ENCODE measurements at places on chromosomes 4 and X.

DNA sequence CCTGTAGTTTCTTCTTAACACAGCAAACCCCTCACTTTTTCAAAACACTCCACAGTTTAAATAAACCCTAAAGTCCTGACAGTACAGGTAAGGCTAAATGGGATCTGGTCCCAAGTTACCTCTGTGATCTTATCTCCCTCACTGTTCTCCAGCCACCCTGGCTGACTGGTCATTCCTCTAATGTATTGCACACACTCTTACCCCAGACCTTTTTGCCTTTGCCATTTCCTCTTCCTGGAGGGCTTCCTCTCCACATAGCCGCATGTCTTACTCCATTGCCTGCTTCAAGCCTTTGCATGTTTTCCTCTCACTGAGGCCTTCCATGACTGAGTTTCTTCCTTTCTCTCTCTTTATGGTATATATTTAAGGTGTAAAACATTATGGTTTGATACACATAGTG lies 19.5 kb upstream of the ANXA3 start:
- H3K36me3 ChIP-seq: no peaks in the 10 kb centered on the region
- H3K4me1 ChIP-seq: no peaks in the 10 kb centered on the region
- H3K27ac ChIP-seq: no peak overlapping the region
- H3K27me3 ChIP-seq: no peaks in the 10 kb centered on the region
- H3K4me3 ChIP-seq: no peak overlapping the region

DNA sequence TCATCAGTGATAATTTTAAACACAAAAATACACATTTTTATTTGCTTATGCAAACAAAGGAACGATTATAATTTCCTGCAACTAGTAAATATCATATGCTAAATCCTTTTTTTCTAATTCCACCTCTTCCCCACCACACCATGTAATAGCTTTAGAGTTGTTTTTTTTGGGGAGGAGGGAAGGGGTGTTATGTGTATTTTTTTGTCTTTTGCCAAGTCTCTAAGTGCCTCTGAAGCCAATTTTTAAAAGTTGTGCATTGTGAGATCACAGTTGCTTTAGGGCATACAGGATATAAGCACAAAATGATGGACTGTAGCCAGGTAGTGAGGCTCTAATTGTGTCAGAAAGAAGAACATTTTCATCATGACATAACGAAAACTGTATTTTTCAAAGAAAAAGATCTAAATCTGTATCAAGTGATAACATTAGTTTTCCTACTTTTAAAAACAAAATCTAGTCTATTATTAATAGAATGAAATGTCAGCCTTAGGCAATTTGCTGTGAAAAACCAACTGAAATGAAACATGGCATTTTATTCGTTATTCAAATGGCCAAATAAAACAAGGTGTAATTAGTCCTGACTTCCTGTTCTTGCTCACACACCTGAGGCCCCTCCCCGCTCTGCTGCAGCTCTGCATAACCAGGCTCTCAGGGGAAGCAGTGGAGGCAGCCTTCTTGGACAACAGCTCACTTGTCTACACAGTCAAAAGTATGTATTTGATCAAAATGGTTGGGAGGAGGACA lies 157.4 kb downstream of the PALLD start:
- H3K27ac ChIP-seq: no peak overlapping the region
- H3K4me3 ChIP-seq: no peak overlapping the region
- no peaks in the 10 kb centered on the region for H3K27me3 ChIP-seq
- no peaks in the 10 kb centered on the region for H3K36me3 ChIP-seq
- no peak for DNase-seq

DNA sequence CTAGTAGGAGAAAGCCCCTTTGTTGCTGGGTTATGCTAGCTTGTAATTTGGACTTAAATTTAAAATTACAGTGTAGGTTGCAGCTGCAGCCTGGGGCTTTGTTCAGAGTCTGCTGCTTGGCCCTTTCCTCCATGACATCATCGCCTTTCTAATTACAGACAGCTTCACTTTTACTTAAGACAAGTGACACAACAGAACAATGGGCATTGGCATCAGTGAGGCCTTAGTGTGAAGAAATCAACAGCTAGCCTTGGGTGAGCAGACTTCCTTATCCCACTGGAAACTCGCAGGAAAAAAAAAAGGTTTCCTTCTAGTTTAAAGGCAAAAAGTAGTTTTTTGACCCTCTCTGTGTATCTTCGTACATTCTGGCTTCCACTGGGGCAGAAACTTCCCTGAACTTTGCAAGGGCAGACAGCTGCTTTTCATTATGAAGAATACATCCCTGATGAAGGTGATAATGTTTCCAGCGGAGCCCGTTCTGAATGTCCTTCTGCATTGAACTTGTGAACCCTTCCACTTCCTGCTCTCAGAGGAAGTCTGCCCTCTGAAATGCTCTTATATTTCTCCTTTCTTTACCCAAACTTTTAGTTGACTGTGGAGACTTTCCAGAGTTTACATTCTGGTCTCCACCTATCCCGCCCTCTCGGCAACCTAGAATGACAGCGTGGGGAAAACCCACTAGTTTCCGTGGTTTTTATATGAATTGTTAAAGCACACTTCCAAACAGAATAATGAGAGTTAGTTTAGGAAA lies 123.2 kb upstream of the FAM9C start:
- DNase-seq: peak; percentile 53
- H3K4me3 ChIP-seq: no peak overlapping the region
- H3K27me3 ChIP-seq: no peaks in the 10 kb centered on the region

DNA sequence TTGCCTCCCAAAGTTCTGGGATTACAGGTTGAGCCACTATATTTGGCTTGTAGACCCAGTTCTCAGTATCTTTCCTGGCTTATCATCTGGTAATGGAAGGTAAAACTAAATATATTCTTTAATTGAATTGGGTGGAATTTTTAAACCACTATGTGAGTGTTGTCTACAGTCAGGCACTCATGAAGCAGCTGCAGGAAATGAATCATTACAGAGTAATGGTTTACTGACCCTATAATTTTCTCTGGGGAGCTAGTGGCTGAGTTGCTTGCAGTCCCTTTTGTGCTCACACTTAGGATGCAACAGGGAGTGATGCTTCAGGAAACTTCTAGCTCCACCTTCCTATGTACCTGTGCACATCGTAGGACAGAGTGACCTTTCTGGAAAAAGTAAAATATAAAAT lies 4.1 kb upstream of the UGT2B7 start:
- no peaks in the 10 kb centered on the region for H3K27me3 ChIP-seq
- no peak overlapping the region for H3K4me3 ChIP-seq
- H3K36me3 ChIP-seq: no peaks in the 10 kb centered on the region
- no peak for DNase-seq

- peaks cover 4% of the 10 kb centered on the region for H3K27me3 ChIP-seq
- DNase-seq: no peak
- H3K4me1 ChIP-seq: no peaks in the 10 kb centered on the region
- no peak overlapping the region for H3K4me3 ChIP-seq
- H3K27ac ChIP-seq: no peak overlapping the region
- H3K36me3 ChIP-seq: no peaks in the 10 kb centered on the region
These were observed 37.3 kb downstream of the NUDT11 start for GRCh38 chrX:51459125-51459524.

- no peak for DNase-seq
- no peaks in the 10 kb centered on the region for H3K4me1 ChIP-seq
- no peak overlapping the region for H3K27ac ChIP-seq
- no peaks in the 10 kb centered on the region for H3K36me3 ChIP-seq
- no peak overlapping the region for H3K4me3 ChIP-seq
These were observed 62.4 kb downstream of the ARHGAP10 start for GRCh38 chr4:147794314-147794680.

GRCh38 chrX:40646489-40647306 lies 663 bp downstream of the CXorf38 start:
- peak overlapping the region; percentile 87 for H3K27ac ChIP-seq
- H3K36me3 ChIP-seq: no peaks in the 10 kb centered on the region

DNA sequence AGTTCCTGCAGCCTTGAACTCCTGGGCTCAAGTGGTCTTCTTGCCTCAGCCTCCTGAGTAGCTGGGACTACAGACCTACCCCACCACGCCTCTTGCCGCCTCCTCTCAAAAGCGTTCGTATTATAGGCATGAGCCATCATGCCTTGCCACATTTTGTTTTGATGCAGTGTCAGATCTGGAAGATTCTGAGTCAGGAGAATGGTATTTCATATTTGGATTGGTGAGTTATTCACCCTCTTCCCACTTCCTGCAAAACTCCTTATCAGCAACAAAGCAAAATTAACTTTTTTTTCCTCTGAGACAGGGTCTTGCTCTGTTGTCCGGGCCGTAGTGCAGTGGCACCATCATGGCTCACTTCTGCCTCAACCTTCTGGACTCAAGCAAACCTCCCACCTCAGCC lies 29.6 kb downstream of the REST start:
- H3K4me3 ChIP-seq: no peak overlapping the region
- peaks cover 10% of the 10 kb centered on the region for H3K36me3 ChIP-seq
- no peaks in the 10 kb centered on the region for H3K4me1 ChIP-seq
- no peak overlapping the region for H3K27ac ChIP-seq
- H3K27me3 ChIP-seq: no peaks in the 10 kb centered on the region

DNA sequence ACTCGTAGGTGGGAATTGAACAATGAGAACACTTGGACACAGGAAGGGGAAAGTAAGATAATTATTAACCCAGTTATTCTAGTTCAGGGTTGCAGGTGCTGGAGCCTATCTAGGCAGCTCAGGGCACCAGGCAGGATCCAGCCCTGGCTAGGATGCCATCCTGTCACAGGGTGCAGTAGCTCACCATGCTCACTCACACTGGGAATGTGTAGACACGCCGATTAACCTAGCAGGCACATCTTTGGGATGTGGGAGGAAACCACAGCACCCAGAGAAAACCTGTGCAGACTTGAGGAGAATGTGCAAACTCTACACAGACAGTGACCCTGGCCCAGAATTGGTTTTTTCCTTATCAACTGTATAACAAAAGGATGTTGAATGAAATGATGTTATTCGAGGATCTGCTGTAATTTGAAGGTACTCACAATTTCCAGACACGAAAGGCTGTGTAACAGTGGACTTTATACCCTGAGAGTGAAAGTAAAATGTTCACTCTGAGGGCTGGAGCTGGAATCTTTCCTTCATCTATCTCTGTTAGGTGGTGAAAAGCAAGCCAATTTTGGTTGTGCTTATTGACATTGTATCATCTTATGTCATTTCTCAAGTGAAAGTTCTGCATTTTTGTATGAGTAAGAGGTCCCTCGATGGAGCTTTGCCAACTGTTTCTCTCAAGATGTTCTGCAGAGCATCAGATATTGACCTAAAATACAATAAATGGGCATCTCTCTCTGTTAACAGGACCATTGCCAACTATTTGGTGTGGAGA lies 78.8 kb downstream of the PHEX start:
- no peak for DNase-seq
- no peak overlapping the region for H3K27ac ChIP-seq
- H3K4me1 ChIP-seq: no peaks in the 10 kb centered on the region
- no peak overlapping the region for H3K4me3 ChIP-seq
- no peaks in the 10 kb centered on the region for H3K27me3 ChIP-seq

DNA sequence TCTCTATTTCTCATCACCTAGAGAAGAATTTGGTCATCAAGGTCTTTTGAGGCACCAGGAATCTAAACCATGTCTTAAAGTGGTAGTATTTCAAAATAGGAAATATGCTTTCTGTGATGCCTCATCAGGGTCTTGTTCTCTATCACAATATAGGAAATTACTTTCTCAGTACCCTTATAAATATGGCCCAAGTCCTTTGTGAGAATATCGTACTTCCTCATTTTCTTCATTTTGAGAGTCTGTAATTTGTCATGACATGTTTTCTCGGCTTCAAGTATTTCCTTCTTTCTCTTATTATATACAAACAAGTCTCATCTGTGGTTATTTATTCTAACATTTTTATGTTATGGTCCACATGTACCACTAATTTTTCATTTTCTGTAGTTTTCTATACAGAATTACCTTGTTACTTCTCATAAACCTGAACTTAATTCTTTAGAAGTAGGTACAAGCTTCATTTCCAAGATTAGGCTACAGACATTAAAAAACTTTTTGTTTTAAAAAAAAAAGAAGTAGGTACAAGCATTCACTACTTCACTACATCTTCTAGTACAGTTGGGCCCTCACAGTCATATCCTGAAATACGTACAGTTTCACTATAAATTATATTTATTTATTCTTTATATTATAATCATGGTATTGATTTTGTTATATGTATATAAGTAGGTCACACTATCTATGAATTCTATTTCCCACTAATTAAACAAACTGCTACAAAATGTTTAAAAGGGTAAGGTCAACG lies 54.4 kb downstream of the KLHL13 start:
- no peaks in the 10 kb centered on the region for H3K4me1 ChIP-seq
- no peak overlapping the region for H3K27ac ChIP-seq
- no peak overlapping the region for H3K4me3 ChIP-seq
- H3K36me3 ChIP-seq: no peaks in the 10 kb centered on the region
- no peaks in the 10 kb centered on the region for H3K27me3 ChIP-seq
- DNase-seq: no peak

DNA sequence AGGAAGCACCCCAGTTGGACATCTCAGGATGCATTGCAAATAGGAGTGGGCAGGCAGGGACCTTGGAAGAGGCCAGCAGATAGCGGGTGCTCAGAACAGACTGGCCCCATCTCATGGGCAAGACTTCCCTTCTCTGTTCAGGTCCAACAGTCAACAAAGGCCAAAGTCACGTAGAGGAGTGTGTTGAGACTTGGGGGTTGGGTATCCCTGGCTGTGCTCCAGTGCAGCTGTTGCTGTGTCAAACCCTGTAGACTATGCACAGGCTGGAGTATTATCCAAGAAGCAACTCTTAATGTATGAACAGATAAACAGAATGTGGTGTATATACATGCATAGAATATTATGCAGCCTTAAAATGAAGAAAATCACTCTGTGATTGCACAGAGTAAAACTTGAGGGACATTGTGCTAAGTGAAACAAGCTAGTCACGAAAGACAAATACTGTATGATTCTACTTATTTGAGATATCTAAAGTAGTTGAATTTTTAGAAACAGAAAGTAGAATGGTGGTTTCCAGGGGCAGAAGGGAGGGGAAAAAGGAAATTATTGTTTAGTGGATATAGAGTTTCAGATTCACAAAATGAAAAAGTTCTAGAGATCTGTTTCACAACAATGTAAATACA lies 192.1 kb upstream of the LCORL start:
- H3K27me3 ChIP-seq: no peaks in the 10 kb centered on the region
- H3K4me3 ChIP-seq: no peak overlapping the region
- H3K36me3 ChIP-seq: no peaks in the 10 kb centered on the region
- H3K4me1 ChIP-seq: no peaks in the 10 kb centered on the region
- DNase-seq: no peak
- H3K27ac ChIP-seq: no peak overlapping the region

DNA sequence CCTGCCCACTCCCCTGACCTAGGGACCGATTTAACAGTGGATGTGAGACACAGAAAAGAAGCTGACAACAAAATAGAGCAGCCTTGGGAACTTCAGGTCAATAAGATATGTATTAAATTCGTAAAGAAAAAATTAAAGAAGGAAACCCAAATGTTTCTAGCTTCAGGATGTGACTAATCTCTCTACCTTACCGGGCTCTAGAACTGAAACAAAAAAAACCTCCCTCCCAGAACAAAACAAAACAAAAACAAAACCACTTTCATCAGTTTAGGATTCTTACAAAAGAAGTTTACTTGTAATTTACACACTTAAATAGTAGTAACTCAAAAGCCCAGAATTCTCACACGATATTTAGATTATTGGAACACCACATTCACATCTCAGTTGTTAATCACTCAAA lies 185.8 kb upstream of the RPS6KA3 start:
- no peaks in the 10 kb centered on the region for H3K36me3 ChIP-seq
- H3K4me3 ChIP-seq: no peak overlapping the region
- DNase-seq: no peak
- no peak overlapping the region for H3K27ac ChIP-seq
